Choroid plexus epithelial cell (primary cell): ENCODE measurements at places on chromosomes 6 and 20.

GRCh38 chr20:62246872-62247652 lies 8.7 kb downstream of the OSBPL2 start:
- no peak for DNase-seq

- DNase-seq, result no peak
Measured at GRCh38 chr6:18640754-18641153, 253.6 kb downstream of the RNF144B start.

DNA sequence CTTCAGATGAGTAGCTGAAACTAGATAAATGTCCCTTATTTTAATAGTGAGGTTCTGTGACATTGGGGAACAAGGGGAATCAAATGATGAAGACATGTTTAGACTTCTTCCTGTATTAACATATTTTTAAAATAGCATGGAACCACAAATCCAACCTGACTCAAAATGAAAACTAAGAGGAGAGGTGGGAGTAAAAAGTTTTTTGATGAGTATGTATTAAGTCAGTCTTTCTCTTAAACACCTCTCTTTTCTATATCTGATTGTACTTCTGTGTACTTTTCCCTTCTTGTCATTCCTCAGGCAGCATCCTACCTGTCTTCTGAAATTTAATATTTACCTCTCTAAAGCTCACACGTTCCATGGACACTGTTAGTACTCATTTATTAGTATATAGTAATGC lies 8.7 kb upstream of the SDHAF4 start:
- no peak for DNase-seq

GRCh38 chr6:47352194-47352920 lies 42.7 kb upstream of the TNFRSF21 start:
- peak; percentile 16 for DNase-seq

- DNase-seq, result peak; percentile 27
Measured at GRCh38 chr6:109079981-109080380, 14.7 kb downstream of the SESN1 start.

DNA sequence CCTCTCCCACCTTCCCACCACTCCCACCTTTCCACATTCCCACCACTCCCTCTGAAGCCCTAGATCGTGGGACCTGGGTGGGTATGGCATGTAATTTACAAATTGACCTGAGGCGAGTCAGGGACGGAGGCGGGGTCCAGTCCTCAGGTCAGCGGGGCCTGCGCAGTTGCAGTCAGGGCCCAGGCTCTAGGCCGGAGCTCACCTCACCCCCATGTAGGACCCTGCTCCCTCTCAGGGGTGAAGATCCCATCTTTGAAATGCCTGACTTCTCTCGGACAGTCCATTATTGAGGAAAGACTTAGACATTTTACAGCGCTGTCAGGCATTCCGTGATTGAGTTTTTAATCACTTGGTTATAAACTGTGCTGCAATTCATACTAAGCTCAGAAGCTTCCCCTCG lies 10.5 kb downstream of the THBS2 start:
- no peak for DNase-seq

DNA sequence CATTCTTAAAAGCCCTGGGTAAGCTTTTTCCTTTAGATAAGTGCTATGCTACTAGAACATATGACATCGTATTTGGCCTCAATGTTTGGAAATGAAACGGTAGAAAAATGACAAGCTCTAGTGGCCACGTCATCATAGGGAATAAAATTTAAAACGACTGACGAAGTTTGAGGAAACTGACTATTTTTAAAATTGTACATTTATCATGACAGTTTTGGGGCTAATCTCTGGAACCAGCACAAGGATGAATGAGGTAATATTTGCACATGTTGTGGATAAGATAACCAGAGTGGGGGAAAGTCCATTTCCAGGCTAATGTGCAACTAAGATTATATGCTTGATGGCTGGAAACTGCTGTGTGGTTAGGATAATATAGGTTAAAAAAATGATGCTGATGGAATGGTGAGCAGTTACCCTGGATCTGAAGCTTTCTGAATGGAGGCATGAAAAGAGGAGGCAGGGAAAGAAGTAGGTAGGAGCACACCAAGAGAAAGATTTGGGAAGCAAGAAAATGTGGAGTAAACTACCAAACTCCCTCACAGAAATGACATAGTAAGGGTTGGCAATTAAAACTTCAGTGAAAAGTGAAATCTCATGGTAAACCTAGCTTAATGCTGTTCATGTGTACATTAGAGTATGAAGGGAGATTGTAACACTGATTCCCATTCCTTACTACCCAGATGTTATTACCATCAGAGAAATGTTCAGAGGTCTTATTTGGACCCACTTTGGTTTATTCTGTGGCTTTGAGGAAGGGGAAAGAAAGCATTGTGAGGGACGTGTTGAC lies 42.7 kb upstream of the CEP162 start:
- DNase-seq, result no peak

GRCh38 chr6:52590152-52590891 lies 13.5 kb upstream of the TRAM2 start:
- DNase-seq, result peak; percentile 76

- DNase-seq, result peak; percentile 21
Measured at GRCh38 chr6:157710604-157711003, 112.4 kb upstream of the SNX9 start.

- no peak for DNase-seq
Measured at GRCh38 chr6:364609-365540, 26.7 kb upstream of the IRF4 start.
